ENCODE measurements at places on chromosomes 2 and 18. TPM values are rescaled to one million over a fixed set of nuclear protein-coding genes. Genes with fewer than 3 reads are reported as not detected.

DNA sequence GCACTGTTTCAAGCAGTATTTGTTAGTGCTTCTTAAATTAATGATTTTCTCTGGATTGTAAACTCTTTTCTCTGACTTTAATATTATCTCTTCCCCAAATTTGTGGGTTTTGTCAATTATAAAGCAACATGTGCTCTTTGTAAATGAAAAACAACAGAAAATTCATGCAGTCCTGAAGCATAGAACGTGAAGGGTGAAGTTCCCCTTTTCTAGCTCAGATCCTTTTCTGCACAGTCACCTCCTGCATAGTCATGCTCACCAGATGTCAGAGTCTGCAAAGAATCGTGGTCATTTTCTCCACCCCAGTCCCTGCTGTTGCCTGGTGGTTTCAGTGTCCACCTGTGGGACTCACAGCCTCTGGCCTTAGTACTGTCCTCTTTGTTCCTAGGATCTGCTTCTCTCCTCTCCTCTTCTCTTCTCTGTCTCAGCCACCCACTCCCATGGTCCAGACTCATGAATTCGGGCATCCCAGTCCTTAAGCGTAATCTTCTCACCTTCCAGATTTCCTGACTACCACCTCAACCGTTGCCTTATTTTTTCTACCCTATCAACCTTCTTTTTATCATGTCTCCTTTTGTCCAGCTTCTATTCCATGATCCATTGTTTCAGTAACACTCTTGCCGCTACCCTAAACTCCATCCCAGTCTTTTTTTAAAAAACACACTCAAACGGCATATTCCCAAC lies 229.1 kb downstream of the RTP5 start:
- H3K27ac ChIP-seq: no peak overlapping the region
- H3K27me3 ChIP-seq: no peaks in the 10 kb centered on the region
- DNase-seq: no peak
- peaks cover 15% of the 10 kb centered on the region for H3K36me3 ChIP-seq

PTPN4 gene
- 22.1 TPM for total RNA-seq

GRCh38 chr18:63311118-63312018 lies 8.2 kb downstream of the BCL2 start:
- H3K4me3 ChIP-seq: no peak overlapping the region
- H3K36me3 ChIP-seq: peaks cover 67% of the 10 kb centered on the region
- H3K4me1 ChIP-seq: peaks cover 79% of the 10 kb centered on the region
- no peak for DNase-seq
- H3K27ac ChIP-seq: peak overlapping the region; percentile 13

CROCC2 gene
- total RNA-seq: not detected

DNA sequence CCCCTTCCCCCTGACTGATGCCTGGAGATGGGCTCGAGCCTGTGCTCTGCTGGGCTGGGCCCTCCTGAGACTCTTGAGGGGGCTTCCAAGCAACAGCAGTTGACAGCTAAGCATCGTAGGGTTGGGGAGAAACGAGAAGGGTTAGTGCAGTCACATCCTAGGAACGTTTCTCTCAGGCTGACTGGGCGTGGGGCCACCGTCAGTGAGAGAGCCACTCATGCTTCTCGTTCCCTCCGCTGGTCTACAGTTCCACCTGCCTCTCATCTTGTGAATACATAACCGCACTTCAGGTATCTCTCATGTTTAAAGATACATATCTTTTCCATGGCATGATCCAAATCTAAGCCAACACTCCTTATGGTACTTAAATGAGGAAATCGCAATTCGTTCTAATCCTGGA lies 66.4 kb downstream of the TRAPPC12 start:
- no peaks in the 10 kb centered on the region for H3K27me3 ChIP-seq
- no peak overlapping the region for H3K4me3 ChIP-seq
- H3K4me1 ChIP-seq: no peaks in the 10 kb centered on the region
- peaks cover 13% of the 10 kb centered on the region for H3K36me3 ChIP-seq
- no peak overlapping the region for H3K27ac ChIP-seq

DNA sequence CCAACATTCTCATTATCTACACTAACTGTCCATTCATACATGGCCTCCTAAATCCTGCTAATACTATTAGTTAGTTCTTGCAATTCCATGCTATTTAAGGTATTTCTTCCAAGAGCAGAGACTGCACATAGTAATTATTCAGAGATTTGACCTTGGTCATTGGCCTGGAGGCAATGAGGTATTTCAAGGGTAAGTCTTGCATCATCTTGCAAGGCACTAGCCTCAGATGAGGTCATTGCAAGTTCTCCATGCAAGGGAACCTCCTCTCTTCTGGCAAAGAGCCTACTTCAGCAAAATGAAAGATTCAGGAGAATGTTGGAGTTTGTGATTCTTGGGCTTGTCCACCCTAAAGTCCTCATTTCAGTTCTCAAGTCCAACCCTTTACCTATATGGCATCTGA lies 48.5 kb upstream of the IKZF2 start:
- no peaks in the 10 kb centered on the region for H3K4me1 ChIP-seq
- H3K27me3 ChIP-seq: peaks cover 2% of the 10 kb centered on the region
- DNase-seq: no peak
- no peaks in the 10 kb centered on the region for H3K36me3 ChIP-seq
- H3K27ac ChIP-seq: no peak overlapping the region
- H3K4me3 ChIP-seq: no peak overlapping the region

- H3K27ac ChIP-seq: no peak overlapping the region
- no peak overlapping the region for H3K4me3 ChIP-seq
- no peak for DNase-seq
- H3K4me1 ChIP-seq: peaks cover 24% of the 10 kb centered on the region
These were observed 123.1 kb downstream of the CACNB4 start for GRCh38 chr2:151975460-151976414.

DNA sequence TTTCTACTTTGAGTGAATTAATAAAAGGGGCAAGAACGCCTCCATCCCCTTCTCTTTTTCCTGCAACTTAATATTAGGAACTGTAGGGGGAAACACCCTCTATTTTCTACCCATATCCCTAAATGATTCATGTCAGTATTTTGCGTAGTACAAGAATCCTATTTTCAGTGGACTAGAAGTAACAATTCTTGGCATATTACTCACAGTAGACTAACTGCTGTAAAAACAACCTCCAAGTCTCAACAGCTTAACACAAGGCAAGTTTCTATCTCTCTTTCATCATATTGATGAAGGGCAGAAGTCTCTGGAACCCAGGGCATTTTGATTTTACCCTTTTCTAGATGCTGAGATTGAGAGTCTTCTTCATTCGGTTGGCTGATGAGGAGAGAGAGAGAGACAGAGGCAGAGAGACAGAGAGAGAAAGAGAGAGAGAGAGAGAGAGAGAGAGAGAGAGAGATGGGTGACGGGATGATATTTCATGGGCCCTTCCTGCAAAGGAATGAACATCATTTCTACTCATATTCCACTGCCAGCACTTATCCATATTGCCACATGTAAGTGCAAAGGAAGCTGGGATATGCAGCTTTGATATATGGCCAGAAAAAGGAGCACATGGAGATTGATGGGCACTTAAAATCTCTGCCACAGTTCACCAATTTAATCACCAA lies 481.6 kb downstream of the LPIN1 start:
- DNase-seq: no peak
- H3K4me3 ChIP-seq: no peak overlapping the region
- H3K4me1 ChIP-seq: no peaks in the 10 kb centered on the region
- H3K27me3 ChIP-seq: peaks cover 3% of the 10 kb centered on the region
- peaks cover under 1% of the 10 kb centered on the region for H3K36me3 ChIP-seq
- H3K27ac ChIP-seq: no peak overlapping the region

DNA sequence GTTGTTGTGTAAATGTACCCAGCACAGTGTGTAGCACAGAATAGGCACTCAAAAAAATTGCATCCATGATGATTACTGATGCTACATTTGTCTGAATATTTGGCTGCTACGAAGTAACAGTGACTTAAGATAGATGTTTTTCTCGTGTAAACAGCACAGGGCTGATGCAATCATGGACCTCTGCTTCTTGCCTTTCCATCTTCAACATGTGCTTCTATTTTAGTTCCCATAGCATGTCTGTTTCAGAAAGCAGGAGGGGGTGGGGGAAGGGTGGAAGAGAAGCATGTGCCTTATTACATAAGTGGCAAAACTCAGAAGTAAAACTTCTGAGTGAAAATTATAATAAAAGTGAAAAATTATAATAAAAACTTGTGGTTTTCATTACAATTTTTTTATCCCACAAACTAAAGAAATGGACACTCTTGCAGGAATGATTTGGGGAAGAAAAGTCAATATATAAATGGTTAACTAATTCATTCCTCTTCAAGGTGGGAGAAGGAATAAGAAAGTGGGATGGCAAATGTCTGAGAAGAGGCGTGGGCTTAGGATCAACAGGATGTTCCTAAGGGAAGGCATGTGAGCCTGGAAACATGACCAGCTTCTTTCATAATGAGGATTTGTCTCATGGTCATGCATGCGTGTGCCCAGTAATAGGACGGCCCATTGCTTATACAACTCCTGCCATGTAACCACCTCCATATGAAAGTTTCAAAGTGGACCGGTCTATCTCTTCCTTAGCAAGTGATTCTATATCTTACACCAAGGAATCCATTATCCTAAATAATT lies 27.2 kb downstream of the CCBE1 start:
- no peaks in the 10 kb centered on the region for H3K4me1 ChIP-seq
- H3K36me3 ChIP-seq: no peaks in the 10 kb centered on the region
- no peaks in the 10 kb centered on the region for H3K27me3 ChIP-seq
- no peak overlapping the region for H3K27ac ChIP-seq
- no peak overlapping the region for H3K4me3 ChIP-seq
- no peak for DNase-seq

CHRNG gene
- not detected for total RNA-seq

DNA sequence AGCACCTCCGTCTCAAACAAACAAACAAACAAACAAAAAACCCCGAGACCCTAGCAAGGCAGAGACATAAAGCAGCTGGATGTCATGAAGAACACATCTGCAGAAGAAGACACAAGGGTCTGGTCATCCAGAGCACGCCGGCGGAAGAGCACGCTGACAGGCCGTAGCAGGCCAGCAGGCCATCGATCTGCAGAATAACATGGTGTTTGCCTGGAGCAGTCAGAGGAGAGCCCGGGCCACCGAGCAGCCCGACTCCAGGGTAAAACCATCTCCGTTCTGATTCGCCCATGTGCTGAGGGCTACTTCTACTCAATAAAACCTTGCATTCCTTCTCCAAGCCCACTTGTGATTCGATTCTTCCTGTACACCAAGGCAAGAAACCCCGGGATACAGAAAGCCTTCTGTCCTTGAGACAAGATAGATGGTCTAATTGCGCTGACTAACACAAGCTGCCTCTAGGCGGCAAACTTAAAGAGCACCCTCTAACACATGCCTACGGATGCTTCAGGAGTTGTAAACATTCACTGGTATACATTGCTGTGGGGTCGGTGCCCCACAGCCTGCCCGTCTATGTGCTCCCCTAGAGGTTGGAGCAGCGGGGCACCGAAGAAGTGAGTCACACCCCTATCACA lies 549.8 kb upstream of the NRXN1 start:
- H3K4me3 ChIP-seq: no peak overlapping the region
- H3K27me3 ChIP-seq: no peaks in the 10 kb centered on the region
- no peak overlapping the region for H3K27ac ChIP-seq
- no peaks in the 10 kb centered on the region for H3K4me1 ChIP-seq
- no peak for DNase-seq
- H3K36me3 ChIP-seq: no peaks in the 10 kb centered on the region

RTP5 gene
- 0.30 TPM for total RNA-seq

GPR45 gene
- total RNA-seq: not detected

ITGAV gene
- 9.8 TPM for total RNA-seq

FAM237A gene
- total RNA-seq: not detected

DNA sequence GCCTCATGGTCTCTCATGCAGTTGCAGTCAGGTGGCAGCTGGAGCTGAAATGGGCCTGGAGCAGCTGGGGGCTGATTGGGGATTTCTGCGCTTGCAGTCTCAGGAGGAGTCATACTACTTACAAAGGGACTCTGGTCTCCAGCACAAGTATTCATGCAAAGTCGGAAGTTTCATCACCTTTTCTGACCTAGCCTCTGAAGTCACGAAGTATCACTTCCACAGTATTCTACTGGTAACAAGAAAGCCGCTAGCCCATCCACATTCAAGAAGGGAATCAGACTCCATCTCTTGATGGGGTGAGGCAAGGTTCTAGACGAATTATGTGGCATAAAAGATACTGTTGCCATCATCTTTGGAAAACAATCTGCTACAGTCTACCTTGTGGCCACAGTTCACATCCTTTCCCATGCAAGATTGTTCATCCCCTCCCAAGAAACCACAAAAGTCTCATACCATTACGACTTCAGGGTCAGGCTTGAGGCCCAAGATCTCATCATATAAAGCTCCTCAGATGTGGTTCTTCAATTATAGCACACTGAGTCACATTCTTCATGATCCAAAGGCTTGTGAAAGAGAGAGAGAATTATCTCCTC lies 95.3 kb downstream of the SMC6 start:
- H3K27ac ChIP-seq: peak overlapping the region; percentile 7
- no peak for DNase-seq
- no peak overlapping the region for H3K4me3 ChIP-seq
- H3K4me1 ChIP-seq: peaks cover 16% of the 10 kb centered on the region

- no peak overlapping the region for H3K27ac ChIP-seq
- peak overlapping the region; percentile 76 for H3K4me3 ChIP-seq
- H3K36me3 ChIP-seq: no peaks in the 10 kb centered on the region
- no peak for DNase-seq
- H3K4me1 ChIP-seq: peaks cover 26% of the 10 kb centered on the region
- H3K27me3 ChIP-seq: peaks cover 63% of the 10 kb centered on the region
These were observed 1.0 kb downstream of the SP5 start for GRCh38 chr2:170715932-170716777.

IL1B gene
- not detected for total RNA-seq

GRCh38 chr2:171958475-171958874 lies 36.2 kb downstream of the HAT1 start:
- peaks cover 24% of the 10 kb centered on the region for H3K36me3 ChIP-seq
- no peaks in the 10 kb centered on the region for H3K27me3 ChIP-seq
- H3K27ac ChIP-seq: no peak overlapping the region
- H3K4me1 ChIP-seq: peaks cover 38% of the 10 kb centered on the region
- no peak for DNase-seq
- H3K4me3 ChIP-seq: no peak overlapping the region

DNA sequence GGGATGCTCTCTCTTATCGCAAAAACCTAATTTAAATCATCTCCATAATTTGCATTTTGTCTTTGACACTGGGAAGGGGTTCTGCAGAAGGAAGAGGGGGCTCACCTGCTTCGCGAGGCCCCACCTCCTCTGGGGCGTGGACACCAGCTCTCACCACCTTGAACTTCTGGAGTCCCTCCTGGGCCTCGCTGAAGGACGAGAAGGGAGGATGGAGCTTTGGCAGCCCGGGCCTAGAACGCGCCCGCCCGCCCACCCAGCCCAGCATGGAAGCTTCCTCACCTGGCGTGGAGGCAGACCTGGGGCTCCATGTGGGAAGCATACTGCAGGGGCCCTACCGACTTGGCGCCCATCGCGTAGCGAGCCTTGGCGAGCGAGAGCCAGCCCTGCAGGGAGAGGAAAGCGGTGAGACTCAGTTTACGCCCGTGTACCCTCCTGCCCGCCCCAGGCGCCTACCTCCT lies 1.1 kb upstream of the IMP4 start:
- H3K36me3 ChIP-seq: peaks cover 58% of the 10 kb centered on the region
- peaks cover 15% of the 10 kb centered on the region for H3K4me1 ChIP-seq
- H3K27me3 ChIP-seq: no peaks in the 10 kb centered on the region
- H3K4me3 ChIP-seq: peak overlapping the region; percentile 100

GRCh38 chr2:74952575-74952974 lies 5.9 kb upstream of the POLE4 start:
- H3K4me1 ChIP-seq: peaks cover 21% of the 10 kb centered on the region
- no peak overlapping the region for H3K4me3 ChIP-seq
- no peaks in the 10 kb centered on the region for H3K27me3 ChIP-seq
- H3K36me3 ChIP-seq: peaks cover 46% of the 10 kb centered on the region
- no peak for DNase-seq
- H3K27ac ChIP-seq: no peak overlapping the region

GRCh38 chr18:49371786-49372185 lies 88.7 kb downstream of the DYM start:
- H3K27ac ChIP-seq: no peak overlapping the region
- no peak for DNase-seq
- no peak overlapping the region for H3K4me3 ChIP-seq

All from activated T-helper 2 cell treated with anti-CD3 and anti-CD28 coated beads, Interferon-gamma antibody, Interleukin-2, Interleukin-4, amounts not matched to agents 10 μg/mL and 5 μg/mL and 100 μg/mL, durations not matched to agents 14 hours and 24 hours and 36 hours (primary cell).